AG04450 (cell line): ENCODE measurements at places on chromosomes 11 and 22.

DNA sequence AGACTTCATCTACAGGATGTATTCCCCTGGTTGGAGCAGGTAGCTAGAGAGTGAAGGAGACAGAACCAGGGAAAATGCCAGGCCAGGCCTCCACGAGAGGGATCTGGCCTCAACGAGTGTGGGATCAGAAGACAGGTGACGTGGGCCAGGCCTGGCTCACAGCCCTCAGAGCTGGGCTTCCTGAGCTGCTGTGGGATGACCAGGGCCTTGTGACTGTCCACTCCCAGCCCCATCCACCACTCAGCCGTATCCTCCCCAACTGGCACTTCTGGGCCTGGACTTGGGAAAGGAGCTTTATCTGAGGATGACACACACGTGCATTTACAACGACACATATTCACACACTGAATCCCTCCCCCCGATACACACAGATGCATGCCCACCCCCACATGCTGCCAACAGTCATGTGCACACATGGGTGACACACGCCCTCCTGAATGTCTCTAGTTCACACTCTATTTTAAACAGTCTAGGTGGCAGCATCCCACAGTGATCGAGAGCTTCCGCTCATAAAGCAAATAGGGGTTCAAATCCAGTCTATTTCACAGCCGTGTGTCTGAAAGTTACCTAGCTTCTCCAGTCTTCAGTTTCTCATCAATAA is 93.1 kb downstream of the TP53I11 start:
- DNase-seq, result no peak

- DNase-seq, result no peak
Observed at GRCh38 chr11:116219171-116219635, 553.6 kb downstream of the BUD13 start.

- no peak for DNase-seq
Observed at GRCh38 chr11:35192347-35192746, 53.4 kb downstream of the CD44 start.

- DNase-seq, result no peak
Observed at GRCh38 chr22:37166675-37167066, 17.0 kb upstream of the IL2RB start.

DNA sequence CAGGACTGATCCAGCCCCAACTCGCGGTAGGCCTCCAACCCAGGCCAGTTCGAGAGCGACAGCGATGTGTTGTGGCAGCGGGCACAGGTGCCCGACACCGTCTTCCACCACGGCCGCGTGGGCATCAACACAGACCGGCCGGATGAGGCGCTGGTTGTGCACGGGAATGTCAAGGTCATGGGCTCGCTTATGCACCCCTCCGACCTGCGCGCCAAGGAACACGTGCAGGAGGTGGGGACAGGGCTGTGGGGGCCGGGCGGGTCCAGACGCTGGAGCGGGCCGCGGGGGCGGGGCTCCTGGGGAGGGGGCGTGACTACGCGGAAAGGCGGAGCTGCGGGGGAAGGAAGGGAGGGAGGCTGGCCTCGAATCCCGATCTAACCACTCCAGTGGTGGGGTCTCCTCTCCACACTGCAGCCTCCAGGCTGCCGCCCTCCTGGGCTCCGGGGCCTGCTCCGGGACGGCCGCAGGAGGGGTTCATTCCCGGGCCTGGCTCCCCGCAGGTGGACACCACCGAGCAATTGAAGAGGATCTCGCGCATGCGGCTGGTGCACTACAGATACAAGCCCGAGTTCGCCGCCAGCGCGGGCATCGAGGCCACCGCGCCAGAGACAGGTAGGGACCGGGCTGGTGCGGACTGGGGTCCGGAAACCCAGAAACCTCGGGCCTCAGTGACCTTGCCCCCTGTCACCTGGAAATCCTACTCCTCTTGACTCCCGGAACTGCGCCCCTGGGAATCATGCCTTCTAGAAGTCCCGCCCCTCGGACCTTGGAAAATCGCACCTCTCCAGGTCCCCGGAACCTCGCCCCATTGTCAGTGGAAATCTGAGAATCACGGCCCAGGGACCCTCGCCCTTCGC is 14.9 kb downstream of the TMEM258 start:
- no peak for DNase-seq

GRCh38 chr11:86673055-86673843 is 833 bp upstream of the ME3 start:
- no peak for DNase-seq

GRCh38 chr11:57255618-57256017 is 18.6 kb upstream of the APLNR start:
- DNase-seq, result no peak

DNA sequence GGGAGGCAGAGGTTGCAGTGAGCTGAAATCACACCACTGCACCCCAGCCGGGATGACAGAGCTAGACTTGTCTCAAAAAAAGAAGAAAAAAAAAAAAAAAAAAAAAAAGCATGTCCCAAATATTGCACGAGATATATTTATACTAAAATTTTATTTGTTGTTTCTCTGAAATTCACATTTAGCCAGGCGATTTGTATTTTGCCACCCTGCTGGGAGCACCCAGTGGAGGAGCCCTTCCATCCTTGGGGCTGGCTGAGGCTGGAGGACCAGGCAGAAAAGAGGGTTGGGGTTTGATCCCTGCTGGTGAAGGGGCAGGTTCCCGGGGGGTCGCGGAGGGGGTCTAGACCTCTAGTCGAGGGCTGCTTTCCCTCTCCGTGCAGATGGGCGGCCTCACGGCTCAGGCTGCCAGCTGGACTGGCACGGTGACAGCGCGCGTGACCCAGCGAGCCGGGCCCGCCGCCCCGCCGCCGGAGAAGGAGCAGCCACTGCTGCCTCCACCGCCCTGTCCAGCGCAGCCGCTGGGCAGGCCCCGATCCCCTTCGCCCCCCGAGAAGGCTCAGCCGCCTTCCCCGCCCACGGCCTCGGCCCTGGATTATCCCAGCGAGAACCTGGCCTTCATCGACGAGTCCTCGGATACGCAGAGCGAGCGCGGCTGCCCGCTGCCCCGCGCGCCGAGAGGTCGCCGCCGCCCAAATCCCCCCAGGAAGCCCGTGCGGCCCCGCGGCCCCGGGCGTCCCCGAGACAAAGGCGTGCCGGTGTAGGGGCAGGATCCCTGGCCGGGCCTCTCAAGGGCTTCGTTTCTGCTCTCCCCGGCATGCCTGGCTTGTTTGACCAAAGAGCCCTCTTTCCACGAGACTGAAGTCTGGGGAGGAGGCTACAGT is 952 bp upstream of the CATSPERZ start:
- DNase-seq, result no peak
